Spleen (tissue), 13 donors: ENCODE measurements at places on chromosomes 3 and 15.

DNA sequence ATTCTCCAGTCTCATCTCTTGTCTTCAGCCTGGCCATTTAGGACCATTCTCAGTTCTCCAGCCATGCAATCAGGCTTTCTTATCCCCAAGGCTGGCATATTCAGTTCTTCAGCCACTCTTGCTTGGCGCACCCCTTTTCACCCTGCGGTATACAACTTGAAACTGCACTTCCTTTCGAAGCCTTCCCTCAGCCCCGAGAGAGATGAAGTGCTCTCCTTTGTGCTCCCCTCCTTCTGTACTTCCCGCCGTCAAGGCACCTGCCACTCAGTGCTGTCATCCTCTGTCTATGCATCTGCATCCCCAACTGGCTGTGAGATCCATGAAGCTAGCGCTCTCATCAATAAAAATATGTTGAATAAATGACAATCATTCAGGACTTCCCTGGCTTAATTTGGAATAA, 45.7 kb downstream of the MORC1 start:
- no peak for DNase-seq

DNA sequence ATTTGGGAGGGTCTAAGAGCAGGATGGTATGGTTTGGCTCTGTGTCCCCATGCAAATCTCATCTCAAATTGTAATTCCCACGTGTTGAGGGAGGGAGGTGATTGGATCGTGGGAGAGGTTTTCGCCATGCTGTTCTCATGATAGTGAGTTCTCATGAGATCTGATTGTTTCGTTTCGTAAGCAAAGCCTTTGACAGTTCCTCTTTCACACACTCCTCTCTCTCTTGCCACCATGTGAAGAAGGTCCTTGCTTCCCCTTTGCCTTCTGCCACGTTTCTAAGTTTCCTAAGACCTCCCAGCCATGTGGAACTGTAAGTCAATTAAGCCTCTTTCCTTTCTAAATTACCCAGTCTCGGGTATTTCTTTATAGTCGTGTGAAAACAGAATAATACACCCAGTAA, 553.7 kb downstream of the TAFA4 start:
- DNase-seq: no peak

- no peak for DNase-seq
Observed at GRCh38 chr3:11014253-11014652, 21.7 kb downstream of the SLC6A1 start.

DNA sequence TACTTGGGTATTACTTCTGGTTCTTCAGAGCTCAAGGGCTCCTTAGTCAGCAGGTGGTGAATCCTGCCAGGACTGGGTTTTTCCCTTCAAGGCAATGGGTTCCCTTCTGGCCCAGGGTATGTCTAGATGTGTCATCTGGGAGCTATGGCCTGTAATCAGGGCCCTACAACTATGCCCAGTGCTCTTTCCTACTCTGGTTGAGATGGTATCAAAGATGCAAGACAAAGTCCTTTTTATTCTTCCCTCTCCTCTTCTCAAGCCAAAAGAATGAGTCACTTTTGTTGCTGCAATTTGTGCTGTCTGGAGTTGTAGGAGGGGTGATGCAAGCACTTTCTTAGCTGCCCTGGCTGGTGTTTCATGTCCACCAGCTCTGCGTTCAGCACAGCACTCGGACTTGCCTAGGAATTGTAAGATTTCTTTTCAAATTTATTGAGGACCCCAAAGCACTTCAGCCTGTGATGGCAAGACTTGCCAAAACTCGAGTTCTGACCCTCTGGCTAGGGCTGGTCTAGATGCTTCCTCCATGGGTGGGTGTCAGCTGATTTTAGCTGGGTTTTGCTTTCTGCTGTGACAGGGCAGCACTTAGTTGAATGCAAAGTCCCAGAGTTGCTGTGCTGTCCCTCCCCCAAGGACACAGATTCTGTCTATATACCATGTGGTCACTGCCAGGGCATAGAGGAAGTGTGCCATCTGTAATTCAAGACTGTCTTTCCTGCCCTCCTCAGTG, 129.2 kb upstream of the CBLB start:
- DNase-seq: no peak

DNA sequence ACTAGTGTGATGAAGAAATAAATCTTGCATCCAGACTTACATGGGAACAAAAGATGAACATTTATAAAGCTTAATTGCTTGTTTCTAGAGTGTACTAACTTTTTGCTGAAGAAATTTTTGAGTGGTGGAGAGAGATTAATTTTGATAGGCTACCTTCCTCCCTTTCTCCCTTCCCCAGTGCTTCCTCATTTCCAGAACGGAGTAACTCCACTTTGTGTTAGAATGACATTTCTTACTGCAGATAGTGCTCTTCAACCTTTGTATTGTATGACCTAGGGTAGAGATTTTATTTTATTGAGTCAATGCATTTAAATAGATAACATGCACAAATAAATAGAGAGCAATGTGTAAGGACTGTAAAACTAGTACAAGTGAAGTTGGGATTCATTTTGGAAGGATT, 1.9 kb downstream of the ATP1B3 start:
- no peak for DNase-seq
